ENCODE measurements at places on chromosomes 1 and 21.
A peak's percentile ranks its signal among the peaks of the same experiment; 100 is the strongest.

DNA sequence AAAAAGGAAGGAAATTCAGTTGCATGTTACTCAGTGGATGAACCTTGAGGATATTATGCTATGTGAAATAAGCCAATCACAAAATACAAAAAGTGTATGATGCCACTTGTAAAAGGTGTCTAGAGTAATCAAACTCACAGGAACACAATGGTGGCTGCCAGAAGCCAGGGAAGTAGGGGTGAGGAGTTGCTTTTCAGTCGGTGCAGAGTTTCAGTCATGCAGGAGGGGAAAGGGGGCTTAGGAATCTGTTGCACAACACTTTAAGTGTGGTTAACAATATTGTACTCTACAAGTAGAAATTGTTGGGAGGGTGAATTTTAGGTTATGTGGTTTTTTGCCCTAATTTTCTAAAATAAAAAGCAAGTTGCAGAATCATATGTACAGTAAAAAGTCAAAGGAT is 184.2 kb upstream of the RAB4A start:
- no peak for DNase-seq

DNA sequence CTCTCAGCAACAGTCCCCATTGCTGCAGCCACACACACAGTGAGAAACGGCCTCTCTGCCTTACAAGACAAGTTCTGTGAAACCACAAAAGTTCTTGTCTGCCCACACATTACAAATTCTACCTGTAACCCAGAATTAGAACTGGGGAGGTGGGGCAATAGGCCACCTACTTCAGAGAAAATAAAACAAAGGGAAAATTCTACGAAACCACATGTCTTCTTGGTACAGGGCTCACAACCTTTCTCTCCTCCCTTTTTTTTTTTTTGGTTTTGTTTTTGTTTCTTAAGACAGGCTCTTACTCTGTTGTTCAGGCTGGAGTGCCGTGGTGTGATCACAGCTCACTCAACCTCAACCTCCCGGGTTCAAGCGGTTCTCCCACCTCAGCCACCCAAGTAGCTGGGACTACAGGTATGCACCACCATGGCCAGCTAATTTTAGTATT is 30.2 kb downstream of the LPAR3 start:
- DNase-seq, result no peak

DNA sequence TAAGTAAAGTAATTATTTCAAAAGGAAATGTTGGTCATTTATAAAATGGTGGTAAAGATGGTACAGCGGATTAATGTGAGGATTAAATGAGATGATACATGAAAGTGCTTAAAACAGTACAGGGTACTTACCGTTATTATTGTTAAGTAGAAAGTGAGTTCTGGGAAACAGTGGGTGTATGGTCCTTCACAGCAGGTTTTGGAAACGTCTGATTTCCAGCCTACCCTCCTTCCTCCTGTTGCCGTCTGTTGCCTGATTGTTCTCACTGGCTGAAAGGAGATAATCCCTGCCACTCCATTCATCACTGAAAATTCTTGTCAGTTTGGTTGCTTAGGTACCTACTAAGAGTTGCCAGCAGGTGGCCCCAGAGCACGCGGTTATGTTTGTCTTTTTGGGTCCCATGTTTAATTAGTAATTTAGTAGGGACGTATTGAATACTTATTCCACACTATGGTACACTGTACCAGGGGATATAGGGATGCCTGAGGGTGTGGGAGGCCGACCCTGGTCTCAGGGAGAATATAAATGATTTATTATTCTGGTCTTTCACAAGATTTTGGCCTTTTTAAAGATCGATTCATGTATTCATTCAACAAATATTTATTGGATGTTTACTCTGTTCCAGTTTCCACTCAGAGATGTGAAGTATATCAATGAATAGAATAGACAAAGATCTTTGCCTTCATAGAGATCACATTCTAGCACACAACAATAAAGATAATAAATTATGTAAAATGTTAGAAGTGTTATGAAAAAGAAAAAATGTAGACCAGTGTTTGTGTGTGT is 30.8 kb upstream of the RPTN start:
- DNase-seq, result peak; percentile 73

DNA sequence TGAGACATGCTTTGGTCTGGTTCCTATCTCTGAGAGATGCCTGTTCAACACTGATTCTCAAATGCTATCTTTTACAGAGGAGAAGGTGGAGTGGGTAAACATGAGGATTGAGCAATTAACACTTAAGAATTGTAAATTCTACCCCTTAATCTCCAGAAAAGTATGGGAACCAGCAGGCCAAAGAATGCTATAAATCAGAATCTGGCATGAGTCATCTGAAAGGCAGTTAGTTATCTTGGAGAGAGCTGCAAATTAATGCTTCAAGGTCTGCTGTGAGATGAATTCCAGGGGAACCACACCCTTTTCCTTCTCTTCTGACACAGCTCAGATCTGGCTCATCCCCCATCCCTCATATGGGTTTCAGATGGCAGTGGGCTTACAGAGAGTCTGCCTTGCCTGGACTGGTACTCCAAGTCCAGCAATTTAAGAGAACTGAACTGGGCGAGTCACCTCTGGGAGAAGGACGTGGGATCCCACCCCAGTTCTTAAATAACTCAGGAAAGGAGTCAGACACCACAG is 5.2 kb downstream of the S100A10 start:
- DNase-seq, result peak; percentile 100

GRCh38 chr1:169121146-169121923 is 14.8 kb downstream of the ATP1B1 start:
- DNase-seq, result no peak

DNA sequence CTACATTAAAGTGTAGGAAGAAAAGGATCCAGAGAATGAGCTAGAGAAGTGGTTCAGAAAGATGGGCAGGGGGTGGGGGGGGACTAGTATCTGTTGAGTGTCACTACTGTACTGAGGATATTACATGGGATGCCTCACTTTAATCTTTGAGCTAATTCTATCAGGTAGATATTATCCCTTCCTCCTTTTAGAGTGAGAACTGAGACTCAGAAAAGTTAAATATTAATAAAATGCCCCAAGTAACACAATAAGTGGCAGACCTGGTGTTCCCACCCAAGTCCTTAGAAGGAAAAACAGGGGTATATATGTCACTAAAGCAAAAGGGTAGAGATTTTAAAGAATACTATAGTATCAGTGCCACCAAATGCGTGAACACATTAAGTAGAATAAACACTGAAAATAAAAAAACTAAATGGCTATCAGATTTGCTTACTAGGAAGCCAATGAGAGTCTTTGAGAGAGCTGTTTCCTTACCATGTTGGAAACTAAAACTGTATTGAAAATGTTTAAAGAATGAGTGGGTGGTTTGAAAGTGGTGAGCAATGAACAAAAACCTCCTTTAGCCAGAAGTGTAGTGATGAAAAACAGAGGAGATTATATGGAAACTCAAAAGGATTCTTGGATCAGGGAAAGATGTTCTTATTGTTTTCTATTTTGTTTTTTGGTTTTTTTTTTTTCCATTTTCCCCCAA is 230.8 kb downstream of the BARHL2 start:
- DNase-seq, result no peak

- DNase-seq, result no peak
Observed at GRCh38 chr1:64516803-64517568, 47.1 kb downstream of the CACHD1 start.

DNA sequence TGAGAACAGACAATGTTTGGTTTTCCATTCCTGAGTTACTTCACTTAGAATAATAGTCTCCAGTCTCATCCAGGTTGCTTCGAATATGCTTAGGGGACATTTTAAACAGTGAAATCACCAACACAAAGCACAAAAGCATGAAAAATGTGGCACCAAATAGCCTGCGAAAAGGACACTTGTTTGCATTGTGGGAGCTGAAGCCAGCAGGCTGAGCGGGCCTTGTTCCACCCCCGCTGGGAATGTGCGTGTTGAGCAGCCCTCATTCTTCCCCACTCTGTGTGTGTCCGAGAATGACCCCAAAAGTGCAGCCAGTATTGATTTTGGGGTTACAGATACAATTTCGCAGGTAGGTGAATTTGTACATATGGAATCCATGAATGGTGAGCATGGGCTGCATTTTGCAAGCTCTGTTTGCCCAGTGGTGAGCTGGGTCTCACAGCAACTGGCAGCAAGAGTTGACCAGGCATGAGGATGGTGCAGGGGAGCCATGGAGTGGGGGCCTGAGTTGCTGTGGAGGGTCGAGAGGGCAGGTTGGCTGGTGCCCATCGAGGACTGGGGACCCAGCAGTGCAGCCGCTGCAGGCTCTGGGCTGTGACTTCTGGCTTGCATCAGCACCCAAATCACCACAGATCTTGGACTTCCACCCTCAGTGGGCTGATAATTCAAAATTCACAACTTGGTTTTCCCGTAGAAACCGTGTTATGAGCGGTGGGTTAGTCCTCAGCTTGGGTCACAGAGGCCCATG is 29.4 kb downstream of the NENF start:
- no peak for DNase-seq

DNA sequence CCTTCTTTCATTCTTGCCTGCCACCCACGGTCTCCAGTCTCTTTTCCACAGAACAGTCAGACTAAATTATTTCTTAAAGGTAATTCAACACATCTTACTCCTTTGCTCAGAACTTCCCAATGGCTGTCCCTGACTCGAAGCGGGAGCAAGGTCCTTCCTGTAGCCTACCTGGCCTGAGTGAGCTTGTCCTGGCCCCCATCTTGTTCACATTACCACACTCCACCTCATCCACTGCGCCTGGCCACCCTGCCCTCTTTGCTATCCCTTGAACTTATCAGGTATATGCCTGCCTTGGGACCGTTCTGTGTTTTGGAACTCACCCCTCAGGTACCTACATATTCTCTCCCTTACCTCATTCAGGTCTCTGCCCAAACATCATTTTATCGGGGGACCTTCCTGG is 13.3 kb upstream of the GLIS1 start:
- no peak for DNase-seq

DNA sequence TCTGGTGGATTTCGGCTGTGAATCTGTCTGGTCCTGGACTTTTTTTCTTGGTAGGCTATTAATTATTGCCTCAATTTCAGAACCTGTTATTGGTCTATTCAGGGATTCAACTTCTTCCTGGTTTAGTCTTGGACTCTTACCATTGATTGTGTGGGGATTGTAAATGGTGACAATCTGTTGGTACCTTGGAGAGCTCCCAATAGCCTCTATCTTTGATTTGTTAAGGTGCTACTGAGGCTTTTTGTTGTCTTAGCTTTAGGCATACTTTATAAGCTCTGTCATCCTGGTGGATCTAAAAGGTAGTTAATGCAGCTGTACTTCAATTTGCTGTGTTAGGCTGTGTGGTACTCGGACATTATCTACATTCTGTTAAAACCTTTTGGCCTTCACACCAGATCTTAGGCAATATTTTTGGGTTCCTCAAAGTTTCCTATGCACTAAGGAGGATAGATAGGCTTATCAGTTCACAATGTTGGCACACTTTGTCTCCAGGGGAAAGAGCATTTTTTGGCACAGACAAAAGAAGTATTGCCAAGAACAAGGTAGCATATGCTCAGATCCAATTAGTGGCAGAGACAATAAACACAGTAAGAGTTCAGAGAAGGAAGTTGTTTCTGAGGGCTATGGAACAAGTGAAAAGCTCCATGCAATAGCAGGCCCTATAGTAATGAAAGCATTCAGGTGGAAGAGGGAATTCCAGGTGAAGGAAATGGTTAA is 230.4 kb downstream of the PDE4B start:
- DNase-seq, result peak; percentile 2

DNA sequence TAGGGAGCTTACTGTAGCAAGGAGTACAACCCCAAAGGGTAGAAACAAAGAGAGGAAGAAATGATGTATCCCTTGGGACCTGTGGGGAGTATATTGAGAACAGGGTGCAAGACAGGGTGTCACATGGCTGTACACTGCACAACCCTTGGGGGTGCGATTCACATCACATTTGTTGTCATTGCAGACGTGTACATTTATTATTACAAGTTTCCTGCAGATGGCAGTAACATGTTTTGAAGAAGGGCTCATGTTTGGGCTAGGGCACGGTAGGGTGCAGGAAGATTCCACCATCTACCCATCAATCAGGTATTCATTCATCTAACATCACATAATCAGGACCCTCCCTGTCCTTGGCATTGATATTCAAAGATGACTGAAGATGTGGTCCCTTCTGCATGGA is 62.5 kb downstream of the NDUFS5 start:
- DNase-seq, result no peak

DNA sequence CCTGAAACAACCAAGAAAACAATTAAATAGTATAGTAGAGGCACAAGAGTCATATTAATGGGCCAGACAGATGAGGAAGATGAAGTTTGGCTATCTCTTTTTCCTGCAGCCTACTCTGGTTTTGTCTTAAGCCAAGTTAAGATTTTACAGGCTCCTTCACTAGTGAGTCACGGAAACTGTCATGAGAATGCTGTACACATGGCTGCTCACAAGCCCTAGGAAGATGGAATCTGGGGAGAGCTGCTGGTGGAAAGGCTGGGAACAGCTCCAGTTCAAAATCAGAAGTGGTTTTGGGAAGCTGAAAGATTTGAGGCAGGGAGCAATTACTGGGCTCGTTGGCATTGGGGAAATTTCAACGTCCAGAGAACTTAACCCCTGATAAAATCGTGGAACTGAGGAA is 46.4 kb upstream of the S1PR1 start:
- no peak for DNase-seq

GRCh38 chr1:40239626-40240025 is 8.1 kb upstream of the TMCO2 start:
- no peak for DNase-seq

DNA sequence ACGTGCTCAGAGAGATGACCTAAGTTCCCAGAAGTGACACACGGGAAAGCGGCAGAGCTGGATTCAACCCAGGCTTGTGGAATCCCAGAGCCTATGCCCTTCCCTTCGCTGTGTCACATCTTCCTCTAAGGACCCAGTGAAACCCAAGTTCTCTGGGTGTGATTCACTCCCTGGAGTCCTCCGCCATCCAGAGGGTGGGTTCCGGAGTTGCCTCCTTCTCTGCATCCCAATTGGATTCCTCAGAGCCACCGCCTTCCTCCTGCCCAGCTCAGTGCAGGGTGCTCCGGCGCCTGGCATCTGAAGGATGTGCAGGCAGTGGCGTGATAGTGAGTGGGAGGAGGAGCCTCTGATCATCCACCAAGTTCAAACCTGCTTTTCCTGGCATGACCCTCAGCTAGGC is 20.7 kb upstream of the RCC2 start:
- peak; percentile 80 for DNase-seq
